ENCODE measurements at places on chromosomes 1 and 21.

DNA sequence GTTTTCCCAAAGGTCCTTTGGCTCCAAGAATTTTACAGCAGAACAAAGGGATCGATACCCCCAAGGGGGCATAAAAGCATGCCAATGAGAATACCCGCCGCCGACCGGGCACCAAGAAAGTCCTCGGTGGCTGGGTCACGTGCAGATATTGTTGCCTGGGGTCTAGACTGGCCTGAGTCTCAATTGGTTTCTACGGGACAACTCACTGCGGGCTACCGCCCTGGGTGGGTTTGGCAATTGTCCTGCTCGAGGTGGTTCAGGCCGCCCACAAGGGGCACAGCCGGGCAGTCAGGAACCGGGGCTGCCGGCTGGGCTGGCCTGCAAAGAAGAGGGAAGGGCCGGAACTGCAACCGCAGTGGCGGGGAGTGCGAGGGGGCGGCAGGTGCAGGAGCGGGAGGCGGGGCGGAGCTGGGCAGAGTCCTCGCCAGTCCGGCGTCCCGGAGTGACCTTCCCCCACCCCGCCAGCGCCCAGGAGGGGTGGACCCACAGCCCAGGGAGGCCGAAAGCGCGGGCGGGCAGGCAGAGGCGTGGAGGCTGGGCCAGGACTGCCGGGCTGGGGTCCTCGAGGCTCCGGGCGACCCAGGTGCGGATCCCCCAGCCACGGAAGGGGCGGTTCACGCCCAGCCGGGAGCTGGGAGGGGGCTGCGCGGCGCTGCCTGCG, 926 bp upstream of the ATP1B1 start:
- peak; percentile 7 for DNase-seq

DNA sequence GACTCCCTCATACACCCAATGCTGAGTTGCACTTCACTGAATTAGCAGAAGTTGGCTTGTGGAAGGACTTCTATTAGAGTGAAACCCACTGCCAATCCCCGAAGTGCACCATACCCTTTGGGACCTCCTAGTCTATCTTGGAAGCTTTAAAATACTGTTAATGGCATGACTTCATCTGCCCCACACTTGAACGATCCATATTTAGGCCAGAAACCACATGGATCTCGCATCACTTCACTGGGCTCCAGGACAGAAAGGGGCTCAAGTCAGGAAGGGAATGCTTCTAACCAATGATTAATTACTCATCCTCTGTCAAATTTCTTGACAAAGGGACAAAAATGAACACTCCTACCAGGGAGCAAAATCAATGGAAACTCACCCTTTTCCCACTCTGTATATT, 69.1 kb downstream of the BCAR3 start:
- DNase-seq, result no peak

DNA sequence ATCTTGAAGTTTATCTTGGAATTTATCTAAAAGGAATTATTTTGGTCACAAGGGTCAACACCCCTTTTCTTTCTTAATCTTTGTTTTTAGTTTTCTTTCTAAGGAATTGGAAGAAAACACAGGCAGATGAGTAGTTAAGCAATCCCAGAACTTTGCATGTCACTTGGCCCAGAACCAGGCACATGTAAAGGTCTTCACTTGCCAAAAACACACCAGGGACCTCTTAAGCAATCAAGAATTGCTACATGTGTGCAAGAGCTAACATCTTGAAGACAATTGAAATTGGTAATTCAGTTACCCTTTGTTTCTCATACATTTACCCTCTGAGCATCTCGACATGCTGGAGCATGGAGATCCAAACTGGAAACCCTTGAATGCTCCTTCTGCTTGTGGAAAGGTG, 114.2 kb downstream of the ZC3H11B start:
- no peak for DNase-seq

DNA sequence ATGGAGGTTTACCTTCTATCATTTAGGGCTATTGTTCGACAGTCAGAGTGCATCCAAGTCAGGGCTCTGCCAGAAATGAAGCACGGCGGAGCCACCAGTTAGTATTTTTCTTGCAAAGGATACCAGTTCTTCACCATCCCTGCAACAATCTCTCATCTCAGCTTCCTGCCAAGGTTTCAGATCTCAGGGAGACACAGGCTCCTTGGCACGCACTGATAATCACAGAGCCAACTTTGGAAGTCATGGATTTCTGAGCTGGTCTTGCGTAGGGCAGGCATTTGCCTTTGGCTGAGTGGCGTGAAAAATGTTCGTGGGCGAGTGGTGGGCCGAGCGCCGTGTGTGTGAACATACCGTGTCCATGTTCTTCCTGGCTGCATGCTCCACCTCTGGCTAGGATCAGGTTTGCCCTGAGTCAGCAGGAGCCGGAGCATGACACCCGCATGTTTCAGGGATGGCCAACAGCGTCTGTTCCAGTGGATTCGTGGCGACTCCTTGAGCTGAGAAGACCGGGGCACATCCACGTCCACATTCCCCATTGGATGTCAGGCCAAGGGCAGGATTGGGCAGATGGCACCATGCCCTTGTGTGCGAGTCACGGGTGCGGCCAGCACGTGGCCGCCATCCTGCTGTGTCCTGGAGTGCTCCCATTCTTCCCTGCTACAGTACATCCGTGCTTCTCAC, 118.5 kb upstream of the C1orf174 start:
- no peak for DNase-seq

DNA sequence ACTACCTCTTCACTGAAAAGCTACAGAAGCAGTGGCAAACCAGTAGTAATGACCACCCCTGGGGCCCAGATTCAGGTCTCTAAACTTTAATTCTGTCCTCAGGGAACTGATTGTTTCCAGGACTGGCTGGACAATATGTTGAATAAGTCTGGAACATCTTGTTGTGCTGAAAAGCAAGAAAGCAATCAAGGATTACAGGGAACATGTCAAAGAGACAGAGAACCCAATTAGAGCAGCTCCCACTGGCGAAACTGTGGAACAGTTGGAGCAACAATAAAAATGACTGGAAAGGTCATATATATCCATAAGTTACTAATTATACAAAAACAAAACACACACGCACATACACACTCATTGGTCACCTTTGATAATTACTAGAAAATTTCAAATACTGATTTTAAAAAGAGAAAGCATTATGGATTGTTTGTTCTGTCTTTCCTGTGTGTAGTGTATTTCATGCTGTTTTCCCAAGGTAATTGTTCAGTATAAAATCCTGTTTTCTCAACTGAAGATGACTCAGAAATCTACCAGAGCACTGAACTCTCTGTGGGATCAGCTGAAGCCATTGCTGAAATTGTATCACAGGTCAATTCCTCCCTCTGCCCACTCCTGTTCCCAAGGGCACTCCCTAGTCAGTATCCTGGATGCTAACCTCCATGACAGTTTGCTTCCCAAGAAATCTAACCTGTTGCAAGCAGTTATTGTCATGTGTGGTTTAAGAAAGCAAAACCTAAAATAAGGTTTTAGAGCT, 83.6 kb upstream of the RGS1 start:
- DNase-seq, result no peak

DNA sequence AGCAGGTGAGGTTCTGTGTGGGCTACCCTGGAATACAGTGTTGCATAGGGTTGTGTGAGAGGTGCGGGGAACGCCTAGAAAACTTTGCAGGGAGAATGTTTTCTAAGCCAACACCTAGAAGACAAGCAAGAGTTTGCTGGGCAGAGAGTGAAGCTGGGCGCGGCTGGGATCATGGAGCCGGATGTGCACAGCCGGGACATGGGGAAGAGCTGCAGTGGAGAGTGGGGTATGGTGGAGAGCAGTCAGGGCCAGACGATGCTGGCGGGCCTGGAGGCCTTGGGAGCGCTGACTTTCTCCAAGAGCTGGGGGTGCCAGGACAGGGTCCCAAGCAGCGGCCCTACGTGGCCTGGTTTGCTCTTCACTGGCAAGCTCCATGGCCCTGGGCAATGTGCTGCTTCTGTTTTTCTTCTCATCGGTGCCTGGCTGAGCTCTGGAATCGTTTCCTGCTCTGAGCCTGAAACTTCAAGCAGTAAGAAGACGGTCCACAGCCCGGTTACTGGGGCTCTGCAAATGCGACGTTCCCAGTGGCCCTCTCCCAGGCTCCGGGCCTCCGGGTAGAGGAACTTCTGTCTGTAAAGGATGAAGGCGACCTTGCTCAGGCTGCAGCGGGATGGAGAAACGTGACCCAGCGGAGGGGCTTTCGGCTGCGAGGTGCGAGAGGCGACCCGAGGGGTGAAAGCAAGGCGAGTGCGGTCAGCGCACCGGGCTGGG, 51.9 kb upstream of the CD34 start:
- no peak for DNase-seq

DNA sequence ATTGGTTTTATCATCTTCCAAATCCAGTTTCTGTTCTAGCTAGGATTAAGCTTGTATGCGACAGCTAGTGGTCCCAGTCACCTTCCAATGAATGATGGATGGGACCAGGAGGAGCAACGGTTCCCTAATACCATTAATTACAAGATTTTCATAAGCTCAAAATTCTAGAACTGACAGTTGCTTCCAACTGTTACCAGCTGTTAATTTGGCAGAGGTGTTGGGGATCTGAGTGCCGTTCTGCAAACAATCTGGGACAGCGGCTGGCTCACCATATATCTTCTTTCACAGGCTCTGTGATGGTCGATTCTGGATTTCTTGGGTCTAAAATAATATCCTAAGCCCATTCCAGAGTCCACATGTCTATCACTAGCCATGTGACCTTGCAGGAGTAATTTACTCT, 34.5 kb upstream of the RALGPS2 start:
- no peak for DNase-seq

DNA sequence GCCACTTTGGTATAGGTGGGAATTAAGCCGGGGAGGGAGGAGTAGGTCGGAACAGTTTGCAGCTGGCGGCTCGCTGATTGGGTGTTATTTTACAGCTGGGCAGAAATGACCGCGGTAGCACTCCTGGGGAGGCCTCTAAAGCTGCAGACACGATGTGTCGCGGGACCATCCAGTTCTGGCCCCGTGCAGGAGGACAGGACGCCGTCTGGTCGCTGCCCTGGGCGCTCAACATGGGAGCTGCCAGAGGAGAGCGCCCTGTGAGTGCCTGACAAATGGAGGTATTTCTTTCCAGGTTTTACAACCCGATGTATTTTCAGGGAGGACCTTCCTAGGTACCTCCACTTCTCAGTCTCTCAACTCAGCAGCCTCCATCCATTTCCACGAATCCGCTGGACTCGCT, 46.2 kb downstream of the CDC7 start:
- no peak for DNase-seq

DNA sequence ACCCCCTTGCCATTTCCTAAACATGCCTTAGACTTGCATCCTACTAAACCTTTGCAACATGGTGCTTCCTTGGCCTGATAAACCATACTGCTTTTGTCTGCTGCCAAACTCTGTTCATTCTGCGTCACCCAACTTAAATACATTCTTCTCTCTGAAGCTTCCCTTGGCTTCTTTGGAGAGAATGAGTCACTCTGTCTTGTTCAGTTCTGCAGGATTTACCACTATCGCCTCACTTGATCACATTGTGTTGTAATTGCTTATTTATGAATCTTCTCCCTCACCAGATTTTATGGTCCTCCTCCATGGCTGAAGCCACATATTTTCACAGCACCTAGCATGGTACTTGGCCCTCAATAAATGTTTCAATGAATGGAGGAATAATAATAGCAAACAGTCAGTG, 21.7 kb upstream of the TUT4 start:
- no peak for DNase-seq

DNA sequence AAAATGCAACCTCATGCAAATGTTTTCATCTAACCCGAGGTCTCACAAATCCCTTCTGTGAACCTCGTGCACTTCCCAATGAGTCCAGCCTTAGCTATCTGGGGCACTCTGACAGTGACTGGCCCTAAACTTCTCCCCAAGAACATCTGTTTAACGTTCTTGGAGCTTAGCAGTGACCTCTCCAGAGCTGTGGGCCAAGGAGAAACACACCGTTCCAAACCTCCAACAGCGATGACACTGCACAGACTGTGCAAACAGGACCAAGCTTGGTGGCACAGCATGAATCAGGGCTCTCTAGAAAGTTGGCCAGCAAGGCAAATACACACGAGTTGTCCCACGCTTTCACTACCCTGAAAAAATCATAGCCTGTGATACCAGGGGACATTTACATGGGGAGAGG, 15.8 kb downstream of the BEND5 start:
- DNase-seq, result no peak

DNA sequence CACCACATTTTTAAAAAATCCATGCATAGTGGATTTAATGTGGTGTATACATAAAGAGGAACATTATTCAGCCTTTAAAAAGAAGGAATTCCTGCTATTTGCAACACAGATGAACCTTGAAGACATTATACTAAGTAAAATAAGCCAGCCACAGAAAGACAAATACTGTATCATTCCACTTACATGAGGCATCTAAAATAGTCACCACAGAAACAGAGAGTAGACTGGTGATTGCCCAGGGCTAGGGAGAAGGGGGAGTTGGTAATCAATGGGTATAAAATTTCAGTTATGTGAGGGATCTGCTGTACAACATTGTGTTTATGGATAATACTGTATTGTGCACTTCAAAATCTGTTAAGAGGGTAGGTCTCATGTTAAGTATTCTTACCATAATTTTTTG, 10.0 kb downstream of the FAM163A start:
- no peak for DNase-seq

GRCh38 chr1:91569411-91570119, 68.9 kb downstream of the CDC7 start:
- DNase-seq, result no peak

All from activated T-helper 9 cell treated with anti-CD3 and anti-CD28 coated beads, Interleukin-2, amount 50 U/mL, for 16 hours (primary cell).